ENCODE measurements at places on chromosomes 7 and 10. TPM values are rescaled to one million over a fixed set of nuclear protein-coding genes. Genes with fewer than 3 reads are reported as not detected.

The WDR86 gene
- total RNA-seq, result 22.3 TPM

The HMX3 gene
- not detected for total RNA-seq

The JAKMIP3 gene
- total RNA-seq, result 0.36 TPM

The FIGNL1 gene
- total RNA-seq, result 6.5 TPM

The MYO3A gene
- 0.32 TPM for total RNA-seq

The STAG3 gene
- 1.7 TPM for total RNA-seq

- no peak for DNase-seq
Measured at GRCh38 chr7:34327681-34328080, 330.3 kb upstream of the NPSR1 start.

- no peak for DNase-seq
Measured at GRCh38 chr7:2175091-2175490, 57.7 kb downstream of the MAD1L1 start.

DNA sequence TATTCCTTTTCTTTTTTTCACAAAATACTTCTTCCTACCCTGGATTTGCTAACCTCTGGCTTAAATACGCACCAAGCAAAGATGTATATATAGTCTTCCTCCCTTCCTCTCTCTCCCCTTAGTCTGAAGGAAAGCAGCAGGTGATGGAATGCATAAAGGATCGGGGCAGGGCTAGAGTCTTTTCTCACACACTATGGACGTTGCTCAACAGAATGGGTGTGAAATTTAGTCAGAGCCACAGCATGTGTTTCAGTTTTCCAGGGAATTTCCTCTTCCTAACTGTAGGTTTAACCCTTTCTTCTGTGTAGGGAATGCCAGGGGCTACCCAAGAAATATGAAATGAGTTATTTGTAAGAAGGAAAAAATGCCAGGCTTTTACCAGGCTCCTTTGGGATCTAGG lies 71.4 kb upstream of the NFKB2 start:
- no peak for DNase-seq

DNA sequence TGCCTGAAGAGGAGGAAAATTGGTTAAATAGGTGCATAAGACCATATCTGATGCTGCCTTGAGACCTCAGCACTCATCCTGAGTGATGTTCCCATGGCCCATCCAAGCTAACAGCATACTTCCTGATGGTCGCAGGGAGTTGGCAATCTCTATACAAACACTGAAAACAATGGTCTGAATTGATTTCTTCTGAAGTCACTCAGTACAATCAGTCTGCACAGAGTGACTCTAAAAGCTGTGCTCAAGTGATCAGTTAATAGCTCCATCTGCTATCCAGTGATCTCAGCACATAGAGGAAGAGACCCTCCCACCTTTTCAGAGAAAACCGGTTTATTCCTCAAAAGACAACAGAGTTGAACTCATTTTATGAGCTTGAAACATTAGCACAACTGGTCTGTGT lies 3.9 kb downstream of the PPP1R17 start:
- no peak for DNase-seq

DNA sequence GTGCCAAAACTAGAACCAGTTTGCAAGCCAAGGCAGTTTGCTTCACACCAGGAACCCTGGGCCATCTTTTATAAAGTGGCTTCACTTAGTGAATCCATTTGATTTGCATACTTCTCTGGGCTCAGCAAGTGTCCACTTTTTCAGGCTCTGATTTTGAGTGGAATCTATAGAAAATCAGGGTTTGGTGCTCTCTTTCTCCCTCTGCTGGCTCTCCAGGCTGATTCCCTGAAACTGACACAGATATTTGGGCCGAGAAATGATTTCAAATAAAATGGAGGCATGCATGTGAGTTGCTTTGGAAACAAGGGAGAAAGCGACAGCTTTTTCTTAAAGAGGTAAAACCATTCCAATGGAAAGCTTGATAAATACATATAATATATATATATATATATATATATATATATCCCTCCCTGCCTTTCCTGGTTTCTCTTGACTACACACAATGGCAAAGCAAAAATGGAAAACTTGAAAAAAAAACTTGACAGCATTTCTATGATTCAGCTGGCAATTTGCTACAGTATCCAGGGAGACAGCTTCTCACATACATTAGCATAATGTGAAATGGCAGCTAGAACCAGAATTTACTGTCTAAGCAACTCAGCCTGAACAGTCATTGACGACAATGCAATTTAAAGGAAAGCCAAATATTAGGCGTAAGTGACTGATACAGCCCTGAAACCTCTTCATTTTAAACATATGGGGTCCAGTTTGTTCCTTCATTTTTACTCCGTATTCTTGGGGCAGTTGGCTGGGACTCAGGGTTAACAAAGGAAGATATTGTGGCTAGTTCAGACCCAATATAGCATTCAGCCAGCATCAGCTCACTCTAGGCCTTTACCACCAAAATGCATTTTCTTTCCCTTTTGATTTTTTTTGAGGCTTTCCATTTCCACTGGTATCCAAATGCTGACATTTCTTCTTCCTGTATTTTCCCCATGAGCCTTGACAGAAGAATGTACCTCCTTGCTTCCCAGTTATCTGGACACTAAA lies 188.5 kb downstream of the TMEM178B start:
- no peak for DNase-seq
